ENCODE measurements at places on chromosomes 3 and 15.
A peak's percentile ranks its signal among the peaks of the same experiment; 100 is the strongest.

DNA sequence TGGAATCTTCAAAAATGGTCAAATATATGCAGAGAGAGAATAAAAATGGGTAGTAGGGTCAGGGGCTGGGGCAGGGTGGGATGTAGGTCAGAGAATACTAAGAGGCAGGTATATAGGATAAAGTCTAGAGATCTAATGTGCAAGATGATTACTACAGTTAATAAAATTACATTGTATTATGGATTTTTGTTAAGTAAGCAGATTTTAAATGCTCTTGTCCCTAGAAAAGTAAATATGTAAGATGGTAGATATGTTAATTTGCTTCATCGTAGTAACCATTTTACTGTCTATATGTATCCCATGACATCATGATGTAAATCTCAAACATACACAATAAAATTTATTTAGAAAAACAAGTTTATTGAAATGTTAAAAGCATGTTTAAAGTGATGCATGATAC is 1051.4 kb downstream of the AGBL1 start:
- no peak for DNase-seq

GRCh38 chr3:4714045-4714444 is 220.9 kb downstream of the ITPR1 start:
- DNase-seq: no peak

- DNase-seq: no peak
These were observed 135.6 kb downstream of the ADAMTS9 start for GRCh38 chr3:64552160-64552559.

DNA sequence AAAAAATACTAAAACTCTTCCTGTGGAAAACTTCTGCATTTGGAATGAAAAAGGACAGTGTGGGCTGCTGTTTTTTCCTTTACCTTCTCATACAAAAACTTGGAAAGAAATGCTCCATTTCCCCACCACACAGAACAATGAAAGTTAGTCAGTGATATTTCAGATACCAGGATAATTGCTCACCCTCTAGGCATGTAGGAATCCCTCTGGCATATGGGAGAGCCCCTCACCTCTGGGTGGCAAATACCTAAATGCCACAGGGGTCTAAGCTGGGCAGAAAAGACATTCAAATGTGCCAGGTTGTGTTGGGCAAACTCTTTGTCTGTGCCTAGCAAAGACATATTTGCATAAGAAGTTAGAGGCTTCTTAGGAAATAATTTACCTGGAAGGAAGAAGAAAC is 560.3 kb upstream of the NR2F2 start:
- DNase-seq: no peak

GRCh38 chr15:66703540-66703941 is 1.5 kb downstream of the SMAD6 start:
- peak; percentile 37 for DNase-seq

DNA sequence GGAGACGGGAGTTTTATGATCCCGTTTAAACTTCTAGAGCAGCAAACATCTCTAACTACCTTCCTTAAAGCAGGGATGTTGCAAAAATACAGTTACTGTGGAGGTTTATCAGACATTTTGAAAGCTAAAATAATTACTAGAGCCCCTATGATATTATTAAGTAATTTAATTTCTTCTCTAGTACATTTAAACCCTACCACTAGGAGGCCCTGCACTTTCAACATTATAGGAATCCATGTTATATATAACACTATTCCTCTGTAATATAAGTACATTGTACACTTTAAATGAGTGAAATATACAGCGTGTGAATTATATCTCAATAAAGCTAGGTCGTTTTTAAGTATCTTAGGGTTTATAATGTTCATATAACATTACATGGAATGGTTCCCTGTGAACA is 11.5 kb downstream of the SETMAR start:
- DNase-seq: no peak

- peak; percentile 73 for DNase-seq
These were observed 83.8 kb upstream of the PPIB start for GRCh38 chr15:64246364-64247189.

- DNase-seq: peak; percentile 74
These were observed at the start of gene ONECUT1 for GRCh38 chr15:52790169-52790708. Gene ONECUT1 (minus strand): TSS chr15:52790336. CDS start chr15:52789884, 452 bp downstream.

DNA sequence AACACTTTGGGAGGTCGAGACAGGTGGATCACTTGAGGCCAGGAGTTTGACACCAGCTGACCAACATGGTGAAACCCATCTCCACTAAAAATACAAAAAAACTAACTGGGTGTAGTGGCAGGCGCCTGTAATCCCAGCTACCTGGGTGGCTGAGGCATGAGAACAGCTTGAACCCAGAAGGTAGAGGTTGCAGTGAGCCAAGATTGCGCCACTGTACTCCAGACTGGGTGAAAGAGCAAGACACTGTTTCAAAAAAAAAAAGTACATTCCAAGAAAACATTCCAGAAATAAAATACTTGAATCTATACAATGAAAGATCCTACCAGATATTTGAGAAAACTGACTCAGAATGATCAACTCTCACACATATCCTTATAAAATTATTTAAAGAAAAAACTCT is 30.4 kb downstream of the TFDP2 start:
- DNase-seq: no peak

- no peak for DNase-seq
These were observed 17.3 kb upstream of the STAC start for GRCh38 chr3:36362973-36363372.

Measured in activated CD4-positive, alpha-beta T cell treated with anti-CD3 and anti-CD28 coated beads for 36 hours (primary cell).